ENCODE measurements at places on chromosomes 12 and 14.

- no peak for DNase-seq
Observed at GRCh38 chr12:79521576-79521975, 169.2 kb downstream of the PAWR start.

GRCh38 chr12:53055471-53056266 is 5.8 kb downstream of the TNS2 start:
- DNase-seq, result no peak

GRCh38 chr12:44876544-44877410 is 662 bp upstream of the NELL2 start:
- peak; percentile 28 for DNase-seq

GRCh38 chr12:34354239-34355200 is 332.2 kb downstream of the ALG10 start:
- DNase-seq, result no peak

GRCh38 chr12:131830914-131831571 is 2.9 kb downstream of the MMP17 start:
- peak; percentile 6 for DNase-seq

- no peak for DNase-seq
Observed at GRCh38 chr12:113286712-113287111, 48.2 kb downstream of the SLC8B1 start.

DNA sequence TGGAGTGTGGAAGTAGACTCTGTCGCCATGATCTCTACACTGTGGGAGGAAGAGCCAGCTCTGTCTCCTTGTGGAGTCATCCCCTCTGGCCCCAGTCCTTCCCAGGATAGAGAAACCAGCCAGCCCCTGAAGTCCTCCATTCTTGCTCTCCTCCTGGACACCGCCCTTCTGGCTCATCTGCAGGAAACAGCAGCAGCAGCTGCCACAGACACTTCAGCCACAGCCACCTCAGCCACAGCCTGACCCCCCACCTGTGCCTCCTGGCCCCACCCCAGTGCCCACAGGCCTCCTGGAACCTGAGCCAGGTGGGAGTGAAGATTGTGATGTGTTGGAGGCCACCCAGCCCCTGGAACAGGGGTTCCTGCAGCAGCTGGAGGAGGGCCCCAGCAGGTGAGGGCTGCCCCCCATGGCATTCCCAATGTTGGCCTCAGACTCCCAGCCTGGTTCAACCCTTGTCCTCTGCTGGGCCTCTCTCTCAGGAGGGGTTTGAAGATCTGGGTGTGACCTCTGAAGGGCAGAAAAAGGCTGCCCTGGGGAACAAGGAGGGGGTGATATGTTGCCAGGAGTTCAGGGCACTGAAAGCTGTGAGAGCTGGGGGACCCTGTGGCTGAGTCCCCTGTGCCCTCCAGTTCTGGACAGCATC is 10.5 kb downstream of the PRPF40B start:
- no peak for DNase-seq

DNA sequence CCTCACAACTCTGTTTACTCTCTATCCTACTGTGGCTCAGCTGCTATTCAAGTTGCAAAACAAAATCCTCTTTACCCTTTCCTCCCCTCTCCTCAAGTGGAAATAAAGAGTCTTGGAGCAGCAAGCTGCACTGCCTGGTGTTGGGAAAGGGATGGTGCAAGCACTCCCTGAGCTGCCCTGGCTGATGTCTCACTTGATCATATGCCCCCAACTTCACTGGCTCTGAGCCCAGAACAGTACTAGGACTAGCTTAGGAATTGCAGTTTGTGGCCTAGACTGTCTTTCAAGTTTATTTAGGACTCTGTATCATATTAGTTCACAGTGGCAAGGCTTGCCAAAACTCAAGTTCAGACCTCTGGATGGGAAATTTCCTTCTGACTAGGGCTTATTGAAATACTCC is 1683.8 kb upstream of the SEL1L start:
- no peak for DNase-seq

DNA sequence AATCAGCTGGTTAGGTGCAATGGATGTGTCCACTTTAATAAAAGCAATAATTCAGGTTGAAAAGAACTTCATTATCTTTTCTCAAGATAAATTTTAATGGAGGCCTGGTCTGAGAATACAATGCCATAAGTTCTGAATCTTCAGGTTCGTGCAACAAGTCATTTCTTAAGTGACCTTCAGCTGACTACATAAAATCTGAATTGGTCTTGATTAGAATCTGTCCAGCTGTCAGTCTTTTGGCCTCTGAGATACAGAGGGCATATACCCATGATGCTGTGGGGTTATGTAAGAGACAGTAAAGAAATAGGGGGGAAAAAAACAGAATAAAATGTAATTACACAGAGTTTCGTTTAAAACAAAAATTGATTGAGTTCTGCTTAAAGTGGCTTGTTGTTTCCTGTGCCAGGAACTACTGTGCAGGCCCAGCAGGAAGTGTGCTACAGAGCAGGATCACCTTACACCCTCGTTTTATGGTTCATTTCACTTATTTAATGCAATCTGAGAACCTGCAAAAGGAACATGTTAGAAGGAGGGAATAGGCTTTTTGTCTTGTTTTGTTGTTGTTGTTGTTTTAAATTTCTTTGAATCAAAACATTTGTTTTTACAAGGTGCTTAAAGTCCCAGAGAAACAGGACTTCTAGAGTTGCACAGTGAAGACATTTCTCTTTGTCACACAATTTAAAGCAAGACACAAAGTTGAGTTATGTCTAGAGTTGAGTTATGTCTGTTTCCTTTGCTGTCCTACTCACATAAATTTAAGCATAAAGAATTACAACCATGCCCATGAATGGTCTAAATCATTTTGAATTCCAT is 64.2 kb downstream of the LGR5 start:
- DNase-seq, result no peak

- no peak for DNase-seq
Observed at GRCh38 chr12:29012673-29013072, 136.4 kb upstream of the FAR2 start.

GRCh38 chr12:116048879-116049278 is 228.6 kb downstream of the MED13L start:
- DNase-seq, result no peak

DNA sequence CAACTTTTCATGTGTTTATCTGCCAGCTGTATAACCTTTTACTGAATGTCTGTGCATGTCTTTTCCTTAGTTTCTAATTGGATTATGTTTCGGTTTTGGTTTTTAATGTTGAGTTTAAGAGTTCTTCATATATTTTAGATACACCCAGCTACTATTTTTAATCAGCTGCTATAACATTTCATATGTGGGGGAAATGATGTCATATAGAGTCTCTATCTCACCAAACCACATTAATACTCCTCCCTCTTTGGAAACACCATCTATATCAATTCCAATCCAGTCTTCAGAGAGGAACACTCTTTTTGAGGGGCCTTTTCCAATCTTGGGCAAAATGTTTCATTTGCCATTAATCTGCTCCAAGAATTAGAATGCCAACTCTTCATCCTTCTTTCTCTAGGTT is 28.5 kb upstream of the GCH1 start:
- no peak for DNase-seq

DNA sequence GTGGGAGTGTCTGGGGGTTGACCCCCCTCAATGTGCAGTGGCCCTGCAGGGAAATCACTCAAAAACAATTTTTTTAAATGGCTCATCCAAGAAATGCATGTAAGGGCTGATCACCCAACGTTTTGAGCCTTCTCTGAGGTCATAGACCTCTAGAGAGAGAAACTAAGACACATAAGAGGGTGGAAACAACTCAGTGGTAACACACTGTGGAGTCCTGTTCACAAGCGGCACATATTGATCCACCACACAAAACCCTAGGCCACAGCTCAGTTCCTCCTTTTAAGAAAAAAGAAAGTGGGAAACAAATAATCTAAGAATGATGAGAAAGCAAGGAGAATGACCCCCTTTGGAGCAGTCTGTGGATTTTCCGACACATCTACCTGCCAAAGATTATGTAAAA is 83.0 kb upstream of the METAP2 start:
- DNase-seq, result no peak

DNA sequence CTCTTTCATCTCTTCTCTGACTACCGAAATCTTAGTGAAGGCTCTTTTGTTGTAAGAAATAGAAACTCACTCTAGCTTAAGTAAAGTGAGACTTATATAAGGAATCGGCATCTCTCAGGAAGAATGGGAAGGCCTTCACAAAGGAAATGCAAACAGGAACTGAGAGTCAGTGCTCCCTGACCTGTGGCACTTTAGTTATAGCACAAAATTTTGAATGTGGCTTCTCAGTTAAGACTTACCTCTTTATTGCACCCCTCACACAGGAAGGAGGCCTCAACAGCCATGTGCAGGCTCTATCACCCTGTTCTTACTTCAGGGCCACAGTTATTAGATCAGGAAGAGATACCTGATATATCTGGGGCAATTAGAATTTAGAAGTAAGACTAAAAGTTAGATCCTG is 224.7 kb upstream of the EGLN3 start:
- no peak for DNase-seq

DNA sequence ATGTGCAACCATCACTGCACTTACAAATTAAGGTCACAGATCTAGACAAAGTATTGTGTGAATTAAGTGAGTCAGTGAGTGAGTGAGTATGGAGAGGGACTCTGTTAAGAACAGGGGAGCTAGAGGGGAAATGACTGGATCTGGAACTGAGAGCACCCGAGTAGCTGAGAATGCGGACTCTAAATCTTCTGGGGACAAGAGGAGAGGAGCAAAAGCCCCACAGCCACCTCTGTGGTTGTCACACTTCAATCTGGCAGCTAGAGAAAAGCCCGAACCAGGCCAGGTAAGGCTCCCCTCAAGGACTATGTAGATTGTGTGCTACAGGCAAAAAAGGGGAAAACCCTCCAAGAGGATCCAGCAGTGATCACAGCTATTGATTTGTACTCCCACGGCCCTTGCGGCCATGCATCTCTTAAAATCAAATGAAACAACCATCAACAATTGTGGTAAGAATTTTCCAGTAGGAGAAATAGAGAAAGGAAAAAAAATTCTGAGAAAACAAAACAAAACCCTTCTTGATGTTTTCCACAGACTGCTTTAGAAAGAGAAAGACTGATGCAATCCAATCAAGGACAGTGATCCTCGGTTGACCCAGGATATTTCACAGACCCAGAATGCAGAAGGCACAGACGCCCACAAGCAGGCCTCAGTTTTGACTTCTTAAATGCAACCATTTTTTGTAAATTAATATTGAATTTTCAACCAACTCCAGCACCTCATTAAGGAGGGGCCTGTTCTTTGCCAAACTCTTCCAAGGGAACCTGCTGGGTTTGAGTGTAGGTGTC is 109.6 kb downstream of the SLC38A6 start:
- DNase-seq, result no peak

- no peak for DNase-seq
Observed at GRCh38 chr12:123941000-123941399, 31.6 kb downstream of the CCDC92 start.

DNA sequence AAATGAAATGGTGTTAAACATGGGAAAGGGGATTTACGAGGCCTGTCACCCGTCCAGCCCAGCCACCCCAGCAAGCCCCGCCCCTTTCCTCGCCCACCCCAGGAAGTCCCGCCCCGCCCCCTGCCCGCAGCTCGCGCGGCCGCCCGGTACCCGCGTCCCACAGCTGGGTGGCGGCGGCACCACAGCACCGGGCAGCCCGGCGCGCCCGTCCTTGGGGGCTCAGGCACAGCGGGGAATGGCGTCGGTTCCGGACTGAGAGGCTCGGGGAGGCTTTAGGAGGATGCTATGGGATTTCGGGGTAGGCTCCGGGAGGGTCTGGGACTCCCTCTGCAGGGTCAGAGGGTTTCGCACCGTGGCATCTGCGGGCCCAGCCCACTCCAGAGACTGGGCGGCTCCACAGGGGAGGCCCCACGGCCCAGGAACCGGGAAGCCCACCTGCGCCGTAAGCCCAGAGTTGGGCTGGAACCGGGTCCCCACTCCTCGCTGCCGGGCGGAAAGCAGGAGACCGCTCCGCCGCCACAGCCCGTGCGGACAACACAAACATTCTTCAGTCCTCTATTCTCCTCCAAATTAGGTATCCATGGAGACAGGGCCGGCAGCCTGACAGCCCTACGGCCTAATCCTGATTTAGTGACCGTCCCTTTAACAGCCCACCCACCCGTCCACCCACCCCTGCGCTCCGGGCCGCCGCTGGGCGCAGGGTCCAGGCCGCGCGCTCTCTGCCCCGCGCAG is 1.4 kb downstream of the FIGNL2 start:
- no peak for DNase-seq

DNA sequence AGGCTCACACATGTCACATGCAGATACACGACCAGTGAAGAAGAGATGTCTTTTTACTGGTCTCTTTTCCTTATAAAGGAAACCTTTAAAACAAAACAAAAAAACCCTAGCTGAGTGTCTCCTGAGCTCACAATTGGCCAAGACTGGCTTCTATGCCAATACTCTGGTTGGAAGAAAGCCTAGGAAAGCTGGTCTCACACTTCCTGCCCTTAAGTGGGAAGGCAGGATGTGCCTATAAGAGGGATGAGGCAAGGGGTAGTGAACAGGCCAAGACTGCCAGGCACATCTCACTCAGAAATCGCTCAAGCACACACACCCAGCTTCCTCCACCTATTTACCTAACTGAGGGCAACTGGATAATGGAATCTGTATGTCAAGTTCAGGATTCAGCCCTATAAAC is 50.0 kb downstream of the SOCS2 start:
- no peak for DNase-seq

- no peak for DNase-seq
Observed at GRCh38 chr12:44259890-44260289, 424.0 kb downstream of the TMEM117 start.

DNA sequence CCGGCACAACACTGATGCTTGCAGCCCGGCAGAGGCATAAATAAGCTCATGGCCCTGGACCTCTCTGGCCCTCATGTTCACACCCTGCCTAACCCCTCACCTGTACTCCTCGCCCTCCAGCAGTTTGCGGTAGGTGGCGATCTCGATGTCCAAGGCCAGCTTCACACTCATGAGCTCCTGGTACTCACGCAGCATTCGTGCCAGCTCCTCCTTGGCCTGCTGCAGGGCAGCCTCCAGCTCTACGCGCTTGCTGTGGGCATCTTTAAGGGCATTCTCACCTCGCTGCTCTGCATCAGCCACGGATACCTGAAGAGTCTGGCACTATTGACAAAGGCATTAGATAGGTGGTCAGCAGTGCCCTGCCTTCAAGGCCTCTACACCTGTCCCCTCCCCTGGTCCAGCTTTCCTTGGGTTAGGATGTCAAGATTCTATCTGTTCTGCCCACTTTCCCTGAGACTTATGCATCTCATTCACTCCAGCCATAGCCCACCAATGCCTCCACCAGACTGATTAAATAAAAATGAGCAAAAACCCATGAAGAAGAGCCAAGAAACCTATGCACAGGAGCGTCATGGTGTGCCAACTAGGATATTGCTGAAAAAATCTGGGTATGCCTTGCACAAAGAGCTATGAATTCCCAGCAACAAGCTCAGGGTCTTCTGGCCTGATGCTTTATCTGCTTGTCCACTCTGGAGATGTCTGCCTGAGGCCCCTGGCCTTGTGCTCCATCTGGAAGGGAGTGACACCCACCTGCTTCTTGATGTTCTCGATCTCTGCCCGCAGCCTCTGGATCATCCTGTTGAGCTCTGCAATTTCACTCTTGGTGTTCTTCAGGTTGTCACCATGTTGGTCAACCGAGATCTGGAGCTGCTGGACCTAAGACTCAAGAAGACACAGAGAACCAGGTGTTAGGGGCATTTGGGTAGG is 6.1 kb downstream of the KRT4 start:
- DNase-seq, result no peak
